EL (cell line): ENCODE measurements at places on chromosomes 4 and X.

DNA sequence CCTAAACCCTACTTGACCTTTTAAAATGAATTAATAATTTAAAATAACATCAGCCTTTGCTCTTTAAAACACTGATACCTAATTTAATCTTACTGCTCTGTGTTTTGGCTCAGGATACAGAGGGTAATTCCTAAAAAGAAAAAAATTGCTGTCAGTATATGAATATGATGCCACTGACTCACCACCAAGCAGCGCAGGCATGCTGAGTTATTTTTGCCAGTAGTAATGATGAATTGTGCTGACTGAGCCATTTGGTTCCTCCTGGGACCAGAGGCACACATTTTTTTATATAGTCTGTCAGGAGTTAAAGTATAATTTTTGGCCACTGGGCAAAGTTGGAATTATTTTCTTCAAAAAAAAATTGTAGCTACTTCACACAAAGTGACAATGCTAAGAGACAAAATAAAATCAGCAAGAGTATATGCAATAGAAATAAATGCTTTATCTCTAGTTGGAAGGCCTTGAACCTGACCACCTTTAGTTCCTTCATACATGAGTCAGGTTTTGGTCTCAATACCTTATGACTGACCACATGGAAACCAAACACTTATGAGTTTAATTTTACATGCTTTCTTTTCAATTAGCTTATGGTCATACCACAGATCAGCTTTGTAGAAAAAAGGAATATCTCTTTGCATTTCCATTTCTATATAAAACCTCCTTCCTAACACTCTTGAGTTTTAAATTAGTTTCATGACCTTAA, 115.1 kb downstream of the PPP3CA start:
- DNase-seq = peak; percentile 83

DNA sequence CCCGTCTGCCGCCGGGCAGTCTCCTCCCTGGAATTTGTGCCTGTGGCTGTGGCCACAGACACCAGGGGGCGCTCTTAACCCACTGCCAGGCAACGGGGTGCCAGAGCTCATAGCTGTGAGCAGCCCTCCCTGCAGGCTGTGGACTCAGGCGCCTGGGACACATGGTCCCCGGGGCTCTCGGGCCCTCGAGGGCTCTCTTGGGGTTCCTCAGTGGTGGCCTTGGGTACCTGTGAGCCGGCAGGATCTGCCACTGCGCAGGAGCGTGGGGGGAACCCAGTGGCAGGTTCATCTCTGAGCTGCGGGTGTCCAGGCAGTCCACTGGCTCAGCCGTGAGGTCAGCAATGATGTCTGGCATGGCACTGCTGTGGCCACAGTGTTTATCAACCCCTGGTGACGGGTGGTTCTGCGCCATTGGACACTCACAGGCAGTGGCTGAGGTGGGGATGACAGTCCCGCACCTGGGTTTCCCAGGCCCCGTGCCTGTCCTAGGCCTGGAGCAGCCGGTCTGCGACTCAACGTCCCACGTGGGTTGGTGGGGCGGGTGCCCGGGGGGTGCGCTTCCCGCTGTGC, 37.2 kb downstream of the PCGF3 start:
- peak; percentile 59 for DNase-seq

GRCh38 chr4:76373919-76374552, 46.9 kb downstream of the CCDC158 start:
- peak; percentile 45 for DNase-seq

GRCh38 chr4:54067166-54067565, 2.8 kb upstream of the CHIC2 start:
- peak; percentile 78 for DNase-seq

DNA sequence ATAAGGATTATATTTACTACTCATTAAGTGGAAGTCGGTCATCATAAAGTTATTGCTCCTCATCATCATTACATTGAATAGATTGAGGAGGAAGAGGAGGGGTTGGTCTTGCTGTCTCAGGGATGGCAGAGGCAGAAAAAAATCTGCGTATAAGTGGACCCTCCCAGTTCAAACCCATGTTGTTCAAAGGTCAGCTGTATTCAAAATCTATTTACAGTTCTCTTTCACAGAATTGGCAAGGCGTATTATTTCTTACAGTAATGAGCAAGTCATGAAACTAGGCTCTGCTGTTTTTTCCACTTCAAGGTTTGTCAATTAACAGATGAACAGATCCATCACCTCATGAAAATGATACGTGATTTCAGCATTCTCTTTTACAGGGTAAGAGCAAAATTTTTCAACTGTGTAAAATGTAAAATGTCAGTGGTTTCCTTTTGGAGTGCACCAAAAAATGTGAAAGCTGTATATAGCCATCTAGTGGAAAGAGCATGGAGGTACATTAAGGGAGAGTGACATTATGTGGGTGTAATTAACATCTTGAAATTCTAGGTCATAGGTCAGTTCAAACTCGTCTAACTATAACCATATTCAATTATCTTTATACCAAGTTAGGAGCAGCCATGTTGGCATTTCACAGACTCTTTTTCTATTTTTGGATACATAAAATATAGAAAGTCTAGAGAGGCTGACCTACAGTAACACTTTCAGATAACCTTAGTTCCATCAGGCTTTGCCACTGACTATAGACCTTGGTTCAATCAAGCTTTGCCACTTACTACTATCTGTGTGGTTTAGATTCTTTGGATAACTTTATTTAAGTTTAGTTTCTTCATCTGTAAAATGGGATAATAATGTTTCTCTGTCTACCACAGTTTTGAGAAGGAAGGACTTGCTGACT, 30.1 kb downstream of the NEIL3 start:
- DNase-seq = peak; percentile 45

GRCh38 chr4:1777822-1778641, 15.1 kb upstream of the FGFR3 start:
- DNase-seq = peak; percentile 82

DNA sequence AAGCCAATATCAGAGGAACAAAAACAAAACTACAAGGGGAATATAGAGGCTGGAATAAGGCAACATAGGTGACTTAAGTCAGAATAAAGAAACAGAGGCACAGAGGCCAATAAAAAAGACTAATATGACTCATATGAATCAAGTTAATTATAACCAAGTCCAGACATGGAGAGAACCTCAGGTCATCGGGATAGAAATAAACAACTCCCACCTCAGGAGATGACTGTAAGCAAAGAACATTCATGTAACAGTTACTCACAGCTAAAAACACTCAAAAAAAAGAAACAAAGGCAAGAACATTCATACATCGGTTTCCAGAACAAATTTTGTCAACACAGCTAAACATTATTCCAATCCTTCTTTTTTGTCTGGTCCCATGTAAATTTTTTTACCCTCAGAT, 60.3 kb upstream of the RXFP1 start:
- no peak for DNase-seq
